Natural killer cell treated with Interleukin-12 subunit alpha and Interleukin-12 subunit beta and Interleukin-15 and Interleukin-18, amount 100 ng/mL, for 72 hours (primary cell): ENCODE measurements at places on chromosomes 13 and 19. TPM values are rescaled to one million over a fixed set of nuclear protein-coding genes. Genes with fewer than 3 reads are reported as not detected.

- H3K4me1 ChIP-seq = peaks cover 23% of the 10 kb centered on the region
- no peak for DNase-seq
- peak overlapping the region; percentile 1 for H3K4me3 ChIP-seq
- no peaks in the 10 kb centered on the region for H3K36me3 ChIP-seq
- no peaks in the 10 kb centered on the region for H3K27me3 ChIP-seq
Measured at GRCh38 chr19:2602391-2603181, 99.9 kb downstream of the GNG7 start.

DNA sequence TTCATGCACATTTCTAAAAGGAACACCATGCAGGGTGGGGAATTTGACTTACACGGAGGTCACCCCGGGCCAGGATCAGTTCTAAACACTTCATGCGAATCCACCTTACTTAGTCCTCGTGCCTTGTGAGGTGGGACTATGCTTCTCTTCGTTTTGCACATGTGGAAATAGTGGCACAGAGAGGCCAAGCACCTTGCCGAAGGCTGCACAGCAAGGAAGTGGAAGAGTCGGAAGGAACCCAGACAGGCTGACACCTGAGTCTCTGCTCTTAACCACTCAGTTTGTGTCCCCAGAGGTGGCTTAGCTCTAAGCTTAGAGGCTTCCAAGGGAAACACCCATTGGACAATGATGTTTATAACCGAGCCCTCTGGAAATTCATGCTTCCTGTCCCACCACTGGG, 150.1 kb downstream of the CACNA1A start:
- no peak overlapping the region for H3K4me3 ChIP-seq
- H3K27ac ChIP-seq = no peak overlapping the region
- H3K27me3 ChIP-seq = peaks cover 22% of the 10 kb centered on the region
- no peaks in the 10 kb centered on the region for H3K36me3 ChIP-seq

- DNase-seq = no peak
- H3K36me3 ChIP-seq = peaks cover 4% of the 10 kb centered on the region
- no peak overlapping the region for H3K4me3 ChIP-seq
- no peak overlapping the region for H3K27ac ChIP-seq
- H3K4me1 ChIP-seq = no peaks in the 10 kb centered on the region
Measured at GRCh38 chr13:37230346-37230745, 124.9 kb upstream of the CSNK1A1L start.

DNA sequence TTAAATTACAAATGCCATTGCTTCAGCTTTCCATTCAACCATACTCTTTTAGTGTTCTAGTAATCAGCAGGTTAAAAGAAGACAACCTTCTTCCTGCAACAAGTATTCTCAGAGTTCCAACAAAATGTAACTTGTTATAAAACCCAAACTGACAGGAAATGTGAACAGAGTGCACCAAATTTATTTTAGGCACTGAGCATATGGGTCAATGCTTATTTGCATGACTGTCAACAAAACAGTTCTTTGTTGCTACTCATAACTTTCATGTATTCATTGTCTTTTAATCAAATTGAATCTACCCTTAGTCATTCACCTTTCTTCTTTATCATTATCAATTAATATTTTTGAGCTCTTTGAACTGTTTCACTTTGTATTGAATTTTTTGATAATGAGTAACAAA, 554.1 kb downstream of the DACH1 start:
- H3K36me3 ChIP-seq = no peaks in the 10 kb centered on the region
- H3K4me1 ChIP-seq = no peaks in the 10 kb centered on the region
- no peaks in the 10 kb centered on the region for H3K27me3 ChIP-seq
- no peak overlapping the region for H3K27ac ChIP-seq

- DNase-seq = no peak
- no peak overlapping the region for H3K4me3 ChIP-seq
- peaks cover 2% of the 10 kb centered on the region for H3K4me1 ChIP-seq
- no peak overlapping the region for H3K27ac ChIP-seq
- no peaks in the 10 kb centered on the region for H3K27me3 ChIP-seq
- H3K36me3 ChIP-seq = peaks cover 4% of the 10 kb centered on the region
Measured at GRCh38 chr19:10468133-10468532, 35.0 kb downstream of the KEAP1 start.

DNA sequence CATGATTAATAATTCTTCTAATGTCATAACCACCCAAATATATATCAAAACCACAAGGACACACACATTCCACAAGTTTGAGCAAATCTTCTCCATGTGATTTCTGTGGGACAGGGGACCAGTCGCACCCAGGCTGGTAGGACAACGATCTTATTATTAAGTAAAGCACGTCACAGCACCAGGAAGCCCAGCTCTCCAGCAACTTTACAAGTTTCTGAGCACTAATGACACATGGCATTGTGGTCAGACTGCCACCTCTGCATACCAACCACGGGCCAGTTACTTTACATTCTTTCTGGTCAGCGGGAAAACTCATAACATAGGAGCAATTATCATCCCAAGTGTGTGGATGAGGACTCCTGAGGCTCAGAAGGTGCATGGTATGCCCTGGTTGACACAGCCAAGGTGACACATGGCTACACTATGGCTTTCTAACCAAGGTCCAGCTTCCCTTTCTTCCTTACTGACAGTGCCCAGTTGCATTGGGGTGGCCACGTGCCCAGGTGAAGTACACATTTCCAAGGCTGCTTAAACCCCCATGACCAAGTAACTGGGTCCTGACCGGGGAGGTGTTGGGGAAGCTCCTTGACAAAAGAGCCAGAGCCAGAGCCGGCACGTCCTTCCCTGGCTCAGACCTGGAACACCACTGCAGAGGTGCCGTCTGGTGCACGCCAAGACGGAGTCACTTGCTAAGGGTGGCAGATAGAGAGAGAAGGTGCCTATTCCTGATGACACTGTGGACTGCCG, 27.4 kb downstream of the LATS2 start:
- no peaks in the 10 kb centered on the region for H3K27me3 ChIP-seq
- H3K4me1 ChIP-seq = peaks cover 37% of the 10 kb centered on the region
- peak overlapping the region; percentile 41 for H3K4me3 ChIP-seq
- no peaks in the 10 kb centered on the region for H3K36me3 ChIP-seq
- DNase-seq = no peak
- H3K27ac ChIP-seq = no peak overlapping the region

GRCh38 chr19:55454787-55455243, 6.6 kb downstream of the ISOC2 start:
- H3K27me3 ChIP-seq = peaks cover 16% of the 10 kb centered on the region
- H3K4me1 ChIP-seq = peaks cover 25% of the 10 kb centered on the region
- no peaks in the 10 kb centered on the region for H3K36me3 ChIP-seq
- no peak overlapping the region for H3K4me3 ChIP-seq
- H3K27ac ChIP-seq = no peak overlapping the region

The SLC46A3 gene
- total RNA-seq = 6.5 TPM

The LDLR gene
- 179 TPM for total RNA-seq

The SLC10A2 gene
- not detected for total RNA-seq

DNA sequence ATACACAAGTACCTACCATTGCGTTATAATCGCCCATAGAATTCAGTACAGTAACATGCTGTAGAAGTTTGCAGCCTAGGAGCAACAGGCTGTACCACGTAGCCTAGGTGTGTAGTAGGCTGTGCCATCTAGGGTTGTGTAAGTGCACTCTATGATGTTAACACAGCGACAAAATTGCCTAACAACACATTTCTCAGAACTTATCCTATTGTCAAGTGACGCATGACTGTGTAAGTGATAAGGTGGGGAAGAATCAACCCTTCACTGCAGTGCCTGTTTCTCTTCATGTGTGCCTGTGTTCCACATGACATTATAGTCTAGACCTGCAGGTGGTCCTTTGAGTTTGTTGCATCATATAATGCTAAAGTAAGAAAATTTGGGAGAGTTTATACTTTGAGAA, 94.0 kb downstream of the PCDH9 start:
- DNase-seq = no peak
- no peaks in the 10 kb centered on the region for H3K27me3 ChIP-seq
- H3K4me1 ChIP-seq = peaks cover 5% of the 10 kb centered on the region
- H3K27ac ChIP-seq = no peak overlapping the region

The ZMYM2 gene
- 37.7 TPM for total RNA-seq

The NANOS3 gene
- total RNA-seq = not detected

The IRS2 gene
- total RNA-seq = 0.95 TPM

- H3K27ac ChIP-seq = no peak overlapping the region
- H3K4me1 ChIP-seq = no peaks in the 10 kb centered on the region
- no peaks in the 10 kb centered on the region for H3K36me3 ChIP-seq
- no peak overlapping the region for H3K4me3 ChIP-seq
- peak; percentile 6 for DNase-seq
Measured at GRCh38 chr13:30103161-30103840, 204.1 kb downstream of the KATNAL1 start.

The PSPC1 gene
- 84.5 TPM for total RNA-seq

- H3K27ac ChIP-seq = no peak overlapping the region
- H3K27me3 ChIP-seq = no peaks in the 10 kb centered on the region
- no peak overlapping the region for H3K4me3 ChIP-seq
- DNase-seq = no peak
Measured at GRCh38 chr13:103514188-103514587, 448.0 kb upstream of the SLC10A2 start.

The PSG3 gene
- not detected for total RNA-seq

DNA sequence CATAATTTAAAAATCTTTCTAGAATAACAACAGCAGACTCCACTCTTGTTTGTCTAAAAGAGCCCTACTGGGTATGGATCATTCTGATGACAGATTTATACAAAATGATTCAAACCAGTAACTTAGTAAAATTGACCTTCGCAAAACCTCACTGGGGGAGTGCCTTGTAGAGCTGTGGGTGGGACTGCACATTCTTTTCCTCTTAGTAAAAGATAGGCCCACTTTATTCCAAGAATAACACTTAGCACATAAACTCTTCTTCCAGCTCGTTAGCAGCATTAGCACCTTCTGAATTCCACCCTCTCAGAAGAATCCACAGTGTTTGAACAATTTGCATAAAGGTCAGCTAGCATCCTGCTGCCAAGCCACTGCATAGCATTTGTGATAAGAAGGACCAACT, 106.8 kb downstream of the STOML3 start:
- DNase-seq = no peak
- H3K4me3 ChIP-seq = no peak overlapping the region
- H3K4me1 ChIP-seq = no peaks in the 10 kb centered on the region
- no peaks in the 10 kb centered on the region for H3K27me3 ChIP-seq
- no peak overlapping the region for H3K27ac ChIP-seq

- no peak overlapping the region for H3K27ac ChIP-seq
- H3K36me3 ChIP-seq = no peaks in the 10 kb centered on the region
- H3K4me3 ChIP-seq = no peak overlapping the region
- DNase-seq = no peak
Measured at GRCh38 chr13:86729206-86729605, 930.0 kb upstream of the SLITRK6 start.

GRCh38 chr13:53043398-53043797, 14.8 kb downstream of the OLFM4 start:
- H3K36me3 ChIP-seq = no peaks in the 10 kb centered on the region
- peaks cover 34% of the 10 kb centered on the region for H3K27me3 ChIP-seq
- no peak for DNase-seq

The P2RY11 gene
- total RNA-seq = 35.0 TPM

GRCh38 chr19:3942790-3943409, 10.0 kb downstream of the NMRK2 start:
- H3K27ac ChIP-seq = no peak overlapping the region
- H3K4me1 ChIP-seq = peaks cover 4% of the 10 kb centered on the region
- no peaks in the 10 kb centered on the region for H3K36me3 ChIP-seq
- no peaks in the 10 kb centered on the region for H3K27me3 ChIP-seq

The CALR gene
- 1,328 TPM for total RNA-seq

DNA sequence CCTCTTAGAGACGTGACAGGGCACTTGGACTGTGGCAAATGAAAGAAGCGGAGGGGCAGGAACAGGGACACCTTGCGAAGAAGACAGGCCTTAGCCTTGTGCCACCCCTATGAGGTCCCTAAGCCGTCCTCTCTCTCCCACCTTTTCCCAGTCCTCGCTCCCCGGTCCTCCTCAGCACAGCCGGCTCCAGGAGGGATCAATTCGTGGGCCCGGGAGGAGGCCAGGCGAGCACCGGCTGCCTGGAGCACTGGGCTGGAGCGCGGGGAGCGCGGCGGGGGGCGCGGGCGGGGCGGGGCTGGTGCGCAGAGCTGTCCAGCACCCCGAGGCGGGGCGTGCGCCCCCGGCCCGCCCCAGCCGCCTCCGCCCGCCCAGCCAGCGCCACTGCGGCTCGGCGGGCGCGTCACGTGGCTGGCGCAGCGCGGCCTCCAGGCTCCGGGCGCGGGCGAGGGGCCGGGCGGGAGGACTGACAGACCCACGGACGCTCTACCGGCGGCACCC, at the start of gene LRP3:
TSS of gene LRP3 (plus strand) at position 466 of the 498 bp plus-strand sequence. CDS start 456 bp downstream, outside the sequence.
- no peaks in the 10 kb centered on the region for H3K36me3 ChIP-seq
- no peak within 1 kb of the TSS for H3K27ac ChIP-seq
- peak within 1 kb of the TSS; percentile 67 for H3K4me3 ChIP-seq
- no peaks in the 10 kb centered on the region for H3K4me1 ChIP-seq

The ZNF254 gene
- 10.5 TPM for total RNA-seq

The NXNL1 gene
- total RNA-seq = not detected

GRCh38 chr13:23480324-23480723, 46.8 kb upstream of the SACS start:
- H3K4me1 ChIP-seq = no peaks in the 10 kb centered on the region
- no peak overlapping the region for H3K4me3 ChIP-seq
- no peaks in the 10 kb centered on the region for H3K27me3 ChIP-seq
- H3K36me3 ChIP-seq = peaks cover 22% of the 10 kb centered on the region
- no peak overlapping the region for H3K27ac ChIP-seq

The CASP14 gene
- total RNA-seq = not detected

GRCh38 chr13:32829269-32829668, 187.0 kb upstream of the KL start:
- no peaks in the 10 kb centered on the region for H3K4me1 ChIP-seq
- H3K27me3 ChIP-seq = no peaks in the 10 kb centered on the region
- H3K27ac ChIP-seq = no peak overlapping the region
- H3K36me3 ChIP-seq = no peaks in the 10 kb centered on the region

DNA sequence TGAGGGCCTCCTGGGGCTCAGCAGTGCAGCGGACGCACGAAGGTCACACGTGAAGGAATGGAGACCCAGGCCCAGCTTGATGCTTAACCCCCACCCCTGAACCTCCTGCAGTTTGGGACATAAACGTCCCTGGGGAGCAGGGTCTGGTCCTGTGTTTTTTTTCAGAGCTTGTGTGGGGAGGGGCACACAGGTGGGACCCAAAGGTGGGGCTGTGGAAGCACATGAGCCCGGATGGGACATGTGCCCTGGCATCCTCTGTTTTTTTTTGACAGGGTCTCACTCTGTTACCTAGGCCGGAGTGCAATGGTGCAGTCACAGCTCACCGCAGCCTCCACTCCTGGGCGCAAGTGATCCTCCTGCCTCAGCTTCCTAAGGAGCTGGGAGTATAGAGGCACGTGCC, 20.5 kb downstream of the UBXN6 start:
- H3K4me1 ChIP-seq = peaks cover 9% of the 10 kb centered on the region
- peaks cover 4% of the 10 kb centered on the region for H3K36me3 ChIP-seq

The SPACA4 gene
- total RNA-seq = not detected
